ENCODE measurements at places on chromosomes 6 and 20.

DNA sequence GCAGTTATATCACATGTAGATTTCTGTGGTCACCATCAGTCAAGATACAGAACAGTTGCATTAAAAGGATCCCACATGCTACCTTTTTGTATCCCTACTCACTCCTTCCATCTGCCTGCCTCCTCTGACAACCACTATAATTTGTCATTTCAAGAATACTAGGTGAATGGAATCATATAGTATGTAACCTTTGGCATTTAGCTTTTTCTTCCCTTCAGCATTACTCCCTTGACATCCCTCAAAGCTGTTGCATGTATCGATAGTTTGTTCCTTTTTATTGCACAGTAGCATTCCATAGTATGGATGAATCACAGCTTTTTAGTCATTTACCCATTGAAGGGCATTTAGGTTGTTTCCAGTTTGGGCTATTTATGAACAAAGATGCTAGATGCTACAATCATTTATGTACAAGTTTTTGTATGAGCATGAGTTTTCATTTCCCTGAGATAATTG, 26.1 kb downstream of the NCOA7 start:
- no peak for DNase-seq

- DNase-seq, result no peak
These were observed 46.8 kb upstream of the RREB1 start for GRCh38 chr6:7060769-7061516.

- no peak for DNase-seq
These were observed 374.1 kb upstream of the CITED2 start for GRCh38 chr6:139748353-139749146.

DNA sequence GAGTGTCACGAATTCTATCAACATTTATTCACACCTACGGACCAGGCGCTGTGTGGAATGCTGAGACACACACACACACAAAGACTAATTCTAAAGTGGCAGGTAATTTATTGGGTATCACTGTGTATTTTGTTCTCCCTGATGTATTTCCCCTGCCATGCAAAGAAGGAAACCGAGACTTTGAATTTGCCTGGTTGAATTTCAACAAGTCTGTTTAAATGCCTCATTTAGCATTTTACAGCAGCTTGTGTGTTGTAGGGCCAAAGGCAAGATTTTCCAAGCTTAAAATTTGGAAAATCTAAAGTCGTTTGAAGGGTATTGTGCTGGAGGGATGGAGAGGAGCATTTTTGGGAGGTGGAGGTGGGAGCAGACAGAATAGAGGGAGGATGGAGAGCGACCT, 274.4 kb upstream of the ZFP64 start:
- DNase-seq, result no peak

- DNase-seq, result no peak
These were observed 2.4 kb upstream of the KCNK5 start for GRCh38 chr6:39231521-39232243.

GRCh38 chr20:63186528-63187316, 29.2 kb downstream of the YTHDF1 start:
- no peak for DNase-seq

- no peak for DNase-seq
These were observed 27.1 kb downstream of the ID4 start for GRCh38 chr6:19864285-19864684.

GRCh38 chr20:48626226-48626937, 201.4 kb downstream of the PREX1 start:
- no peak for DNase-seq

- DNase-seq, result no peak
These were observed 389.8 kb downstream of the GRIK2 start for GRCh38 chr6:101783287-101783686.

GRCh38 chr6:137518386-137518983, 24.3 kb upstream of the OLIG3 start:
- DNase-seq, result no peak

DNA sequence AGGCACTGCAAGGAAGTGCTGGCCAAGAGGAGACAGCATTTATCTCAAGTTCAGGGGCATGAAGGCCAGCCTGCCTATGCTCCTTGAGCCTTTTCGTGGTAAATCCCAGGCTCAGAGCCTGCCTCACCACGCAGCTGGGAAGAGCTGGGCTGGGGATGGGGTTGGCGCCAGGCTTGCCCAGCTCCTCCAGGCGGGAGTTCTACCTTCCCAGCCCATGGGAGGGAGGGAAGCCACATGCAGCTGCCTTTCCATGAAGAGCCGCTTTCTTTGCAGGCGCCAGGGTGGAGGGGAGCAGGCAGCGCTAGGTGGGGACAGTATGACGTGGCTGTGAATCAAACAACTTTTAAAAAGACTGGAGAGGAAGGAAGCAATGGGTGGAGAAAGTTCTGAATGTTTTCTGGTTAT, 19.5 kb upstream of the SIRT5 start:
- no peak for DNase-seq

DNA sequence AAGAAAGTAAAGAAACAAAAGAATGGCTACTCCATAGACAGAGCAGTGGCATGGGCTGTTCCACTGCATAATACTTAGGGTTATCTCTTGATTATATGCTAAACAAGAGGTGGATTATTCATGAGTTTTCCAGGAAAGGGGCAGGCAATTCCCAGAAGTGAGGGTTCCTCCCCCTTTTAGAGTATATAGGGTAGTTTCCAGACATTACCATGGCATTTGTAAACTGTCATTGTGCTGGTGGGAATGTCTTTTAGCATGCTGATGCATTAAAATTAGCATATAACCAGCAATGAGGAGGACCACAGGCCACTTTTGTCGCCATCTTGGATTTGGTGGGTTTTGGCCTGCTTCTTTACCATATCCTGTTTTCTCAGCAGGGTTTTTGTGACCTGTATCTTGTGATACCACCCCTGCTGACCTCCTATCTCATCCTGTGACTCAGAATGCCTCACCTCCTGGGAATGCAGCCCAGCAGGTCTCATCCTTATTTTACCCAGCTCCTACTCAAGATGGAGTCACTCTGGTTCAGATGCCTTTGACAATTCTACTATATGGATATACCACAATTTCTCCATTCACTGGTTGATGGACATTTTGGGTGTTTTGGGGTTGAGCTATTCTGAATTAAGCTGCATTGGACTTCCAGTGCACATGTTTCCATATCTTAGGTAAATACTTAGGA, 280.6 kb downstream of the FARS2 start:
- DNase-seq, result no peak

GRCh38 chr6:81450180-81450579, 302.3 kb downstream of the TENT5A start:
- DNase-seq, result no peak

DNA sequence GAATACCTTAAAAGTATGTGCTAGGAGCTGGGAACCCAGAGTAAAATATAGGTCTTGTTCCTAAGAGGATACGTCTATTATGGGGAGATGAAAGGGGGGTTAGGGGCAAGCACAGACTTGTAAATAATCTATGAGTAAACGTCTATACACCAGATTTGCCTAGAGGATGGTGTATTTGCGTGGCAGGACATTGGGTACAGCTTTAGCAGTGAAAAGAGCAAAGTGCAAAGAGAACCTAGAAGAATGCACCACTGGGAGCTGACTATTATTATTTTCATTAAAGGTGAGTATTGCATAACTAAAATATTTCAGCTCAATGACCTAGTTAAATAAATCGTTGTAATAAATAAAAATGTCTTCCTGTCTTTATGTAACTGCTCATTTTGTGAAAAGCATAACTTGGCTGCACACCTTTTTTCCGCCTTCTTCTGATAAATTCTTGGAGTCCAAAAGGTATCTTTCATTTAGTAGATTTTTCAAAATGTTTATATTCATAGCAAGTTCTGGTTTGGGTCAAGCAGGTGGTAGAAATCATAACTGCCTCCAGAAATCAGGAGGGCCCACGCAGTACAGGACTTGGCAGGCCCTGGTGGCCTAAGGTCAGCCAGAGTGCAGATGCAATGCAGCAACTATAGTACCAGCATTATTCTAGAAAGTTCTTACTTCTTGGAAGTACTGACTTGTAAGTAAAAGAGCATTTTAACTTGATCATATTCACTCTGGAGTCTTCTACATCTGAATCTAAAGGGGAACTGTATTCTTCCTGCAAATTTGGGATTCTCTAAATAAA, 357.2 kb downstream of the PLCB1 start:
- no peak for DNase-seq

All from NCI-H446 treated with DMSO at 0.1 percent for 48 hours (cell line).